Osteoblast (primary cell): ENCODE measurements at places on chromosomes 3 and 15. TPM values are rescaled to one million over a fixed set of nuclear protein-coding genes. Genes with fewer than 3 reads are reported as not detected.

- H3K4me1 ChIP-seq: peaks cover 15% of the 10 kb centered on the region
- no peaks in the 10 kb centered on the region for H3K36me3 ChIP-seq
- no peak overlapping the region for H3K4me3 ChIP-seq
- no peaks in the 10 kb centered on the region for H3K27me3 ChIP-seq
Observed at GRCh38 chr3:59545374-59545773, 495.5 kb upstream of the CFAP20DC start.

GRCh38 chr15:40815042-40815698 lies 7.9 kb upstream of the DNAJC17 start:
- no peak overlapping the region for H3K27ac ChIP-seq
- no peak overlapping the region for H3K4me3 ChIP-seq
- no peaks in the 10 kb centered on the region for H3K27me3 ChIP-seq

The ATP10A gene
- 26.5 and 32.9 TPM in 2 replicates for total RNA-seq

DNA sequence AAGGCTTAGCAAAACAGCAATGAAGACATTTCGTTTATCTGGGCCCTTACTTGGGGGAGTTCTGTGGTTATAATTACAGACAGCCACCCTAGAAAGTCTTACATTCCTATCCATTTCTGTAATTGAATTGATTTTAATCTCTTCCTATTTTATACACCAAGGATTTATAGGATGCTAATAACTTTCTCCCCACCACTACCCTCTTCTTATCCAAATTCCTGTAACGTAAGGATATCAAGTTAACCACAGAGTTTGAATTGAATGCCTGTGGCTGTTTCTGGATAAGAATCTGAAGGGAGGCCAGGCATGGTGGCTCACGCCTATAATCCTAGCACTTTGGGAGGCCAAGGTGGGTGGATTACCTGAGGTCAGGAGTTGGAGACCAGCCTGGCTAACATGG lies 78.6 kb downstream of the MLH1 start:
- H3K36me3 ChIP-seq: peaks cover 19% of the 10 kb centered on the region
- peaks cover 41% of the 10 kb centered on the region for H3K4me1 ChIP-seq
- H3K4me3 ChIP-seq: no peak overlapping the region
- no peaks in the 10 kb centered on the region for H3K27me3 ChIP-seq
- no peak for DNase-seq

DNA sequence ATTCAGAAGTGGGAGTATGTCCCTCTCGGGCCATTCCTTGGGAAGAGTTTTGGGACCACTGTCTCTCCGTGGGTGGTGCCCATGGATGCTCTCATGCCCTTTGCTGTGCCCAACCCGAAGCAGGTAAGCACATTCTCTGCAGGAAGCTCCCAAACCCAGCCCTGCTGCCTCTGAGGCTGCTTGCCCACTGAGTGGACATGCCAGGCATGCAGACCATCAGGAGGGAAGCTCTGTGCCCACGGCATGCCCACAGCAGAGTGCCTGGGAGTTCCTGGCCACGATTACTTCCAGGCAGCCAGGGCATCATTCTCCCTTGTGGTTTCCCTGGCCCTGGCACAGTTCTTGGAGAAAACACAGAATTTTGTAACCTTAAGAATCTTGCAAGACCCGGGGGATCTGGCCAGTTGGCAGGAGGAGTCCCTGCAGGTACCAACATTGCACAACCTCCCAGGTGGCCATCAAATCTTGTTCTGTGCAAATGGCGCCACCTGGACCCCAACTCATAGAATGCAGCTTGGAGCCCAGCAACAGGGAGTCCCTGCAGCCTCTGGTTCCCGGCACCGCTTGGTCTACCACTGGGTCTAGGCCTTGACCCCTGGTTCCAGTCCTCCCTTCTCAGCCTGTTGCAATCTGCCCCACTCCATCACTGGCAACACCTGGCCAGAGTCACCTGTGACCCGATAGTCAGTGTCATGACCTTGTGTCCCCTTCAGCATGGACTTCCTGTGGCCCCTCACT lies 20.4 kb downstream of the FAH start:
- peaks cover 15% of the 10 kb centered on the region for H3K4me1 ChIP-seq
- DNase-seq: no peak
- H3K36me3 ChIP-seq: peaks cover 18% of the 10 kb centered on the region
- H3K27ac ChIP-seq: peak overlapping the region; percentile 33
- H3K4me3 ChIP-seq: no peak overlapping the region

The SUSD5 gene
- 10.9 and 11.2 TPM in 2 replicates for total RNA-seq

DNA sequence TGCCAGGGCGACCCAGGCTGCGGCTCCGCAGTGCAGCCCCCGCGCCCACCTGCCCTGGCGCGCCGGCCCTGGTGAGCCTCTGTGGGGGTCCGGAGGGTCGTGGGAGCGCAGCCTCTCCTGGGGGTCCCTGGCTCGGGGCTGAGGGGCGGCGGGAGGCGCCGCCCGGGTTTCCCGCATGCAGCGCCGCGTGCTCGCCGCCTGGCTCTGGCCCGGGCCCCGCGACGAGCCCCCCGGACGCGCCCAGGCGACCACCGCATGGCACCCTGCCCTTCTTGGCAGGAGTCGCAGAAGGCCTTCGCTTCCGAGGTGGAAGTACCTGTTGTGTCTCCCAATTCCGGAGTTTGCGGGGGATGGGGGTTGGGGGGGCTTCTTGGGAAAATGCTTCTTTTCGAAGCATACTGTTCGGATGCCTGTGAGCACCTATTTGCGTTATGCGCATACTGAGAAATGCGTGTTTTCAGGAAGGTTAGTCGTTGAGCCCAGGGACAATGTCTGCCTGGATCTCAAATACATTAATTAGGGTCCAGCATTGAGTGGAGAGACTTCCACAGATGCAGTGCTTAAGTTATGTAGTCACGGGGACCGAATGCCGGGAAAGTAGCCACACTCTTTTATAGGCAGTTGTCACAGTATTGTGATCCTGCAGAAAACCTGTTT lies 1.3 kb downstream of the GABRA5 start:
- DNase-seq: no peak
- H3K27me3 ChIP-seq: peaks cover 14% of the 10 kb centered on the region
- H3K27ac ChIP-seq: no peak overlapping the region
- H3K36me3 ChIP-seq: no peaks in the 10 kb centered on the region

The GPR62 gene
- under 0.01 TPM in 1 of 2 replicates, not detected in the other for total RNA-seq

The FBXW12 gene
- not detected in 2 replicates for total RNA-seq

DNA sequence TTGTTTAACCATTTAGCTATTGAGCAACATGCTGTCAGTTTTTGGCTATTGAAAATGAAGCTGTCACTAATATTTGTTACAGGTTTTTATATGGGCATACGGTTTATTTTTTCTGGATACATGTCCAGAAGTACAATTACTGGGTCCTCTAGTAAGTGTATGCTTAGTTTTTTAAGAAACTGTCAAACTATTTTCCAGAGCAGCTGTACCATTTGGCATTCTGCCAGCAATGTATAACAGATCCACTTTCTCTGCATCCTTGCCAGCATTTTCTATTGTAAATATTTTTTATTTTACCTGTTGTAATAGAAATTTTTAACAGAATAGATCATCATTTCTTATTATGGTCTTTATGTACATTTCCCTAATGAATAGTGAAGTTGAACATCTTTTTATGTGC lies 658.8 kb downstream of the EDEM1 start:
- DNase-seq: no peak
- no peaks in the 10 kb centered on the region for H3K27me3 ChIP-seq
- no peak overlapping the region for H3K4me3 ChIP-seq

DNA sequence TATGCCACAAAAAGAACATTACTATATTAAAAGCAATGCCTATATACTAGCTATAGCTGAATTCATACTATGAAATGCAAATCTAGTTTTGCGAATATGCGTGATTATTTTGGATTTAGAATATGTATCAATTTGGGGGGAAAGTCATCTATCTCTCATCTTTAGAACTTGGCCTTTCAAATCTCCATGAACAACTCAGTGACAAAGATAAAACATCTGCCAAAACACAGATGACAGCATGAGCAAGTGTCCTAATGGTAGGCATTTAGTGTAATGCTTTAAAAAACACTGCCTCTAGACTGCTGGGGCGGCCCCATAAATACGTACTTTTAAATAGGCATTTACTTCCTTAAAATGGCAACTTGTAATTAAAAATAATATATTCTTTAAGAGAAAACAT lies 2.7 kb downstream of the CD47 start:
- no peak for DNase-seq
- H3K4me3 ChIP-seq: no peak overlapping the region
- peaks cover 19% of the 10 kb centered on the region for H3K4me1 ChIP-seq
- no peaks in the 10 kb centered on the region for H3K36me3 ChIP-seq

DNA sequence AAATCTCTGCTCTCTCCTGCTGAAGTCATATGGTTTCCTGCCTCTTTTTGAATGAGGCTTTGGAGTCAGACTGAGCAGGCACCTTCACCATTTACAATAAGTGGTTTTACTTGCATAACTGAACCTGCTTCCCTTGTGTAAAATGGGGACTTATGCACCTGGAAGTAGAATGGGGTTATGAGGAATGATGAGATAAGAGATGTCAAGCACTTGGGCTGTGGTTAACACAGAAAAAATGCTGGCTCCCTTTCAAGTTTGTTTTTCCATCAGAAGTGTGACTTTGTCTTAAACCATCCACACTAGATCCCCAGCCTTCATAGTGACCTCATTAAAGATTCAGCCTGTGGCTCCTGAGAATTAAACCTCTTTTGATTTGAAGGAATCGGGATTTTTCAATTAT lies 5.2 kb downstream of the EXOSC7 start:
- no peaks in the 10 kb centered on the region for H3K27me3 ChIP-seq
- H3K4me1 ChIP-seq: peaks cover 6% of the 10 kb centered on the region
- no peaks in the 10 kb centered on the region for H3K36me3 ChIP-seq

- H3K4me3 ChIP-seq: no peak overlapping the region
- no peaks in the 10 kb centered on the region for H3K36me3 ChIP-seq
- H3K27ac ChIP-seq: no peak overlapping the region
Observed at GRCh38 chr3:193446965-193447602, 68.5 kb upstream of the ATP13A5 start.

DNA sequence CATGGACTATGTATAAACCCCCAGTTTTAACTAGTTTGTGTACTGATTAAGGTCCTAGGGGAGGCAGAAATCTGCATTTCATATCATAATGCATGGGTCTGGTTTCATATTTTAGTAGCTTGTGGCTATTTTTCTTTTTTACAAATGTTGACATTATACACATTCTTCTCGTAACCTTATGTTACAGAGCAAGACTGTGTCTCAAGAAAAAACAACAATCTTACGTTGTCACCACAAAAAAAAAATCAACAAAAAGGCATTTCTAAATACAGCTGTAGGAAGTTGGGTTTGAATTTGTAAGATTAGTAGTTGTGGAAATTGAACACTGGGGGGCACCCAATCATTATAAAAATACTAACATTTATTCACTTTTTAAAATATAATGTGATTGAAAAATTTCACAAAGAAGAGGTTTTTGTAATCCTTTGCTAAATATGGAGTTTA lies 17.9 kb downstream of the SERP1 start:
- DNase-seq: peak; percentile 9
- no peak overlapping the region for H3K27ac ChIP-seq

GRCh38 chr3:188571531-188572095 lies 417.7 kb downstream of the LPP start:
- DNase-seq: no peak
- H3K27ac ChIP-seq: no peak overlapping the region
- peaks cover 24% of the 10 kb centered on the region for H3K4me1 ChIP-seq
- H3K4me3 ChIP-seq: no peak overlapping the region

- no peaks in the 10 kb centered on the region for H3K27me3 ChIP-seq
- no peak overlapping the region for H3K4me3 ChIP-seq
- H3K4me1 ChIP-seq: peaks cover 9% of the 10 kb centered on the region
- DNase-seq: no peak
- no peak overlapping the region for H3K27ac ChIP-seq
Observed at GRCh38 chr3:141246958-141247301, 15.3 kb downstream of the PXYLP1 start.

DNA sequence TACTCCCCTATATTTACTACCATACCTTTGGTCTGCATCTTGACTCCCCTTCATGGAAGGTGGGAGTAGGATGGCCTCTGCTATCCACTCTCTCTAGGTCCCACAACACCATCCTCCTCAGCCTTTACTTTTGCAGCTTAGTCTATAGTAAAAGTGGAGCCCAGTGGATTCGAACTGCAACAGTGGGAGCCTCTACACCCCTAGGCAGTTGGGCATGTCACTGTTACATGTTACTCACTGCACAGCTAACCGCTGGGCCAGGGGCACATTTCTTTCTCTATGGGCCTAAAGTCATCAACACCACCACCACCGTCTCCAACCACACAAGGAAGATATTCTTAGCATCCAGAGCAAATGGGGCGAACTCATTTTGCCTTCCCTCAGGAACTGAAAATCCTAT lies 62.9 kb downstream of the KLF13 start:
- H3K4me1 ChIP-seq: peaks cover 17% of the 10 kb centered on the region
- H3K27ac ChIP-seq: no peak overlapping the region
- no peak for DNase-seq
- no peak overlapping the region for H3K4me3 ChIP-seq

DNA sequence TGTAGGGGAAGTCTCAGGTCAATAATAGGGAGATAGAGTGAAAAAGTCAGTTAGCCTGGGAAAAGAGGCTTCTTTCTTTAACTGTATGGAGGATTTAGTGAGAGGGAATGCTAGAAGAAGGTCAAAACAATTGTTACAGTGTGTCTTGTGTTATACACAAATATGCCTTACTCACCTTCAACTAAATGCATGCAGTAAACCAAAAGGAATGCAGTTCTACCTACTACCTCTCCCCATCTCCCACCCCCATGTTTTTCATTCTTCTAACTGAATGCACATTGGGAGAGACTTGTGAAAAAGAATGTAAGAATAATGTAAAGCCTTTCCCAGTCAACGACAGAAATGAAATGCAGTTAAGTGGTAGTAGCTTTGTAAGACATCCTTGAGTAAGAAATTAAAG lies 33.8 kb downstream of the CCDC66 start:
- H3K27me3 ChIP-seq: no peaks in the 10 kb centered on the region
- no peaks in the 10 kb centered on the region for H3K4me1 ChIP-seq
- H3K36me3 ChIP-seq: peaks cover 8% of the 10 kb centered on the region

The FOXB1 gene
- not detected in 2 replicates for total RNA-seq

The GAP43 gene
- total RNA-seq: 2.1 and 3.6 TPM in 2 replicates

The PLSCR2 gene
- not detected in 2 replicates for total RNA-seq

GRCh38 chr3:55481744-55482495 lies 5.2 kb downstream of the WNT5A start:
- DNase-seq: peak; percentile 88
- no peaks in the 10 kb centered on the region for H3K27me3 ChIP-seq
- H3K4me3 ChIP-seq: peak overlapping the region; percentile 72
- peak overlapping the region; percentile 92 for H3K27ac ChIP-seq
- peaks cover 52% of the 10 kb centered on the region for H3K36me3 ChIP-seq

The GOLGA8G gene
- under 0.01 TPM in 1 of 2 replicates, not detected in the other for total RNA-seq

GRCh38 chr15:69748131-69748530 lies 295.5 kb downstream of the RPLP1 start:
- H3K27ac ChIP-seq: no peak overlapping the region
- DNase-seq: no peak
- H3K27me3 ChIP-seq: peaks cover 36% of the 10 kb centered on the region
- no peaks in the 10 kb centered on the region for H3K4me1 ChIP-seq
- H3K36me3 ChIP-seq: no peaks in the 10 kb centered on the region
